ENCODE measurements at places on chromosomes 6 and 20. TPM values are rescaled to one million over a fixed set of nuclear protein-coding genes. Genes with fewer than 3 reads are reported as not detected.
A peak's percentile ranks its signal among the peaks of the same experiment; 100 is the strongest.

Gene SNX3
- 88.9 TPM for total RNA-seq

Gene SYS1
- total RNA-seq = 11.8 TPM

Gene NKX2-4
- not detected for total RNA-seq

Gene SRSF12
- 3.7 TPM for total RNA-seq

Gene KHDC1L
- total RNA-seq = 0.28 TPM

Gene STX16
- 18.4 TPM for total RNA-seq

Gene COL11A2
- total RNA-seq = 0.48 TPM

Gene STMN3
- 24.9 TPM for total RNA-seq

DNA sequence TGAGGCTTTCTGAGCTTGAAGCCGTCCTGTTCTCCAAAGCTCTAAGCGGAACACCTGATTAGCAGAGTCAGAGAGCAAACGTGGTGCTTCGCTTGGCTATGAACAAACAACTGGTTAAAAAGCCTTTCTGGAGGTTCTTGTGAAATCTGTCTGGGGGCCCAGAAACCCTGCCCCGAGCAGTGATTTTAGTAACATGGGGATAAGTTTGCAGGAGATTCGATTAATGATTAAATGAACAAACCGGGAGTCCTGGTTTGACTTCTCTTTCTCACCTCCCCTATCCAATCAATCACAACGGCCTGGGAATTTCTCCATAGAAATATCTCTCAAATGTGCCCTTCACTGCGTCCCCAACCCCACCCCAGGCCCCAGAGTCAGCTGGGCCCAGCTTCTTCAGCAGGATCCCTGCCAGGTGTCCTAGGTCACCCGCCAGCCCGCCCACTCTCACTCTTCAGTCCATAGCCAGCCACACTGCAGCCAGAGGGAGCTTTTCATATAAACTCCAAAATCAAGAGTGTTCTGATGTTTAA is 43.6 kb downstream of the ZDHHC14 start:
- DNase-seq = peak; percentile 32

GRCh38 chr6:3794092-3794491 is 42.6 kb upstream of the PXDC1 start:
- no peak for DNase-seq

DNA sequence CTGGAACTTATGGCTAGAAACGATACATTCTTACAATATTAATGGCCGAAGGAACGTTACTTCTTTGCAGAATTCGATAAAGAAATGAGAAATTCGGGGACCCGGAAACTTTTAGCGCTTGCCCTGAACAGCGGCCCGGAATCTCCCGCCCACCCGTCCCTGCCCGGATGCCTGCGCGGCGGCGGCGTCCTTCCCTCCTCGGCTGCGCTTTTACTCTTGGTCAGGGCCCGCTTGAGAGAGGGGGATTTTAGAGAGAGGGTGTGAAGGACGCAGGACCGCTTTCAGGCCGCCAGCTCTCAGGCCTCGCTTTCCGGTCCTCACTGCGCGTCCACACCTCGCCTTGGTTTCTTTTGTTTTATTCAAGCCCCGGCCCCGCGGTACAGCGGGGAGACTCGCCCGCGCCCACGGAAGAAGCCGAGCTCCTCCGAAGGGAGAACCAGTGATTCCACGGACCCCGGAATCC is 243.7 kb downstream of the ARID1B start:
- DNase-seq = peak; percentile 81

- DNase-seq = no peak
These were observed 50.4 kb downstream of the PDE7B start for GRCh38 chr6:135901774-135902524.

GRCh38 chr6:101956961-101957360 is 563.5 kb downstream of the GRIK2 start:
- DNase-seq = no peak

DNA sequence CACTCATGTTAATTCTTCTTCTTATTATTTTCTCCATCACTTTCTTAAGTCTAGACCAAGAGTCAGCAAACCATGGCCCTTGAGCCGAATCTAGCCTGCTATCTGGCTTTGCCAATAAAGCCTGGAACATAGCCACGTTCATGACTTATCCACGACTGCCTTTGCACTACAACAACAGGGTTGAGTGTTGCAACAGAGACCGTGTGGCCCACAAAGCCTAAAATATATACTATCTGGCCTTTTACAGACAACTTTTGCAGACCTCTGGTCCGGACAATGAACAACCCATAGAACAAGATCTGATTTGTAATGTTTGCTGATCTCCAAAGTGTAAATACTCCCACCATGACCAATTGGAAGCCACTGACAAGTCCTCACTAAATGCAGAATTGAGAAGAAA is 140.5 kb upstream of the CDYL start:
- no peak for DNase-seq

GRCh38 chr6:131116755-131117360 is 18.4 kb upstream of the AKAP7 start:
- DNase-seq = no peak

GRCh38 chr6:158460602-158461169 is 99.2 kb upstream of the TMEM181 start:
- DNase-seq = no peak

GRCh38 chr20:41249411-41250281 is 67.9 kb downstream of the ZHX3 start:
- peak; percentile 70 for DNase-seq

DNA sequence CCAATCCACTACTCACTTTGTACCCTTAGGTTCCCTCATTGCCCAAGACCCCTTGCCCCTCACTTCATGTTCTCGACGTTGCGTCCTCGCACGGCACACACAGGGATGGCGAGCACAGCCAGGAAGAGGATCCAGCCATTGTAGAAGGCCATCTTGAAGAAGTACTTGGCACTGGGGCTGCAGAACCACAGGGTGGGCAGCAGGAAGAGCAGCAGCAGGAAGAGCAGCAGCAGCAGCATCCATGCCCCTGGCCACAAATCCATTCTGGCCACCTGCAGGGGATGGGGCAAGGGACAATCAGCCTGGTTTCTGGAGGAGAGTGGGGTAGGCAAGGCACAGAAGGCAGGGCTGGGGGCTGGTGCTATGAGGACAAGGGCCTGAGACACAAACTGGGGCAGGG is 4.7 kb downstream of the AGPAT1 start:
- no peak for DNase-seq

GRCh38 chr6:50102676-50103075 is 52.9 kb upstream of the DEFB112 start:
- DNase-seq = no peak

DNA sequence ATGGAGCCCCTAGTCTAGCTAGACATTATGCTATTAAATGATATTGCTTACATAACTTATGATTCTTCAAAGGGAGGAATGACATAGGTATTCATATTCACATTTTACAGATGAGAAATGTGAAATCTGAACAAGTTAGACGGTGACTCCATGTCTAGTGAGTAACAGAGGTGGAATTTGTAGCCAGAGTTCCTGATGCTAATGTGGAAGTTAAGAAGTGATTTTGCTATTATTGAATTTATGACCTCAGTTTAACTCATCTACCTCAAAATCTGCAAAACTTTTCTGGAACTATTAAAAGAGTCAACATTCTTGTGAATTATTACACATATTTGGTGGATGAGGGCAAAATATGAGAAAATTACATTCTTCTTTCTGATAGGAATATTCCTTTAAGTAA is 347.6 kb upstream of the MMS22L start:
- DNase-seq = no peak

- no peak for DNase-seq
These were observed 5.5 kb downstream of the CASP8AP2 start for GRCh38 chr6:89834884-89835792.

DNA sequence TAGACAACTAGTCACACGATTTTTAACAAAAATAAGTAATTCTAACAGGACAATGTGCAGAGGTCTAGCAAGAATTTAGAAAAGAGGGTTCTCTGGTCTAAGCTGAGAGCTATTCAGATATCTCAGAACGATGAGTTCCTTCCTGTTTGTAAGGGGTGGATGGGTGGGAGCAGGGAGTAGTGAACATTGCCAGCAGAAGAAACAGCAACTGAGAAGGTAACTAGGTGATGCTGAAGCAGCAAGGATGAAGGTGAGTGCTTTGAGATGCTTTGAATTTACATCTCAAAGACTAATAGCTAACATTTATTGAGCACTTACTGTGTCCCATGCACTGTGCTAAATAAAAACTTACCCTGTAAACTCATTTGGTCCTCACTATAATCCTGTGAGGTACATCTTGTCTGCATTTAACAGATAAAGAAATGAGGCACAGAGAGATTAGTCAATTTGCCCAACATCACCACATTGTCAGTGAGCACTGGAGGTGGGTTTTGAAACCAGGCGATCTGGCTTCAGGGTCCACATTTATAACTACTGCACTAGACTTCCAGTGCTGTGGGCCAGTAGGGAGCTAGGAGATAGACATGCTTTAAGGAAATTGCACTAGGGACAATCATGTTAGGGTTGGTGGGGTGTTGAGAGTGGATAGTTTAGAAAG is 15.7 kb downstream of the BRD2 start:
- DNase-seq = no peak

- DNase-seq = peak; percentile 81
These were observed 111.1 kb downstream of the FOXC1 start for GRCh38 chr6:1720620-1721322.

- no peak for DNase-seq
These were observed 64.9 kb downstream of the RREB1 start for GRCh38 chr6:7172649-7173048.

DNA sequence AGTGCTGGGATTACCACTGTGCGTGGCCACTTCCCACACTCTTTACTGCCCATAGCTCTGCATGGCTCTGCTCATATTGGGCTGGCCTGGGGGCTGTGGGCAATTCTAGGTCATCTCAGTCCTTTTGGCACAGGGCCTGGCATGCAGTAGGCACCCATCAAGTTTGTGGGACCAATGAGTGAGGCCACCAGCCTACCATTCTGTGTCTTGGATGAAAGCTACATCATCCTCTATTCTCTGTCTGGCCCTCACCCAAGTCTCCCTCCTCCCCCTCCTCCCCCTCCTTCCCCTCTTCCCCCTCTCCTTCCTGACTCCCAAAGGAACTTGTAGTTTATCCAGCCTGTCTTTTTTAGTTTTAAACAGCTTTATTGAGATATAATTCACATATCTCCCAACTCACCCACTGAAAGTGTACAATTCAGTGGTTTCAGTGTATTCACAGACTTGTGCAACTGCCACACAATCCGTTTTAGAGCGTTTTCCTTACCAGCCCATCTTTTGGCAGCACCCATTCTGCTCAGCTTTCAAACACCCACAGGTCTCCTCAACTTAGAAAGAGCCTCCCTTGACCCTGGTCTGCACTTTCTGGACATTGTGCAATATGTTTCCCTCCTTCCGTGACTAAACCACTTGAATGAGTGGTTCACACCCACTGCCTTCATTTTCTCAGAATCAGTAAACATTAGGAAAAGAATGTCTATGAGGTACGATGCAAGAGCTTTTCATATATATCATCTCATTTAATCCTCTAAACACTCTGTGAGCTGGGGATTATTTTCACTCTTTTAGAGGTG is 21.5 kb upstream of the MRPS18A start:
- no peak for DNase-seq

DNA sequence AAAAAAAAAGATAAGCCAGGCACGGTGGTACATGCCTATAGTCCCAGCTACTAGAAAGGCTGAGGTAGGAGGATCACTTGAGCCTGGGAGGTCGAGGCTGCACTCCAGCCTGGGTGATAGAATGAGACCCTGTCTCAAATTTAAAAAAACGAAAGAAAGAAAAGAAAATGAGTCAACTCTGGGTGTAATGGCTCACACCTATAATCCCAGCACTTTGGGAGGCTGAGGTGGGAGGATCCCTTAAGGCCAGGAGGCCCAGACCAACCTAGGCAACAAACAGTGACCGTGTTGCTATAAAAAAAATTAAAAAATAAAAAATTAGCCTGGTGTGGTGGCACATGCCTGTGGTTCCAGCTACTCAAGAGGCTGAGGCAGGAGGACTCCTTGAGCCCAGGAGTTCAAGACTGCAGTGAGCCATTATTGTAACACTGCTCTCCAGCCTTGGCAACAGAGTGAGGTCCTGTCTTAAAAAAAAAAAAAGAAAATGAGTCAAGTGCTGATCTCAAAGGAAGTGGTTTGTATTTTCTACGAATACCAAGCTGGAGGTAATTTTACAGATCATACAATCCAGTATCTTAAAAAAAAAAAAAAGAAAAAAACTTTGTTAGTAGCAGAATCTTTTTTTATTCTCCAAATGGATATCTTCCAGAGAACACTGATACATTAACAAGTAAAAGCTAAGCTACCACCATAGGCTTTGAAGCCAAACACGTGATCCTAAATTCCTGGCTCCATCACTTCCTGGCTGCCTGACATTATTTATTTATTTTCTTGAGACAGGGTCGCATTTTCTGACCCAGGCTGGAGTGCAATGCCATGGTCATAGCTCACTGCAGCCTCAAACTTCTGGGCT is 5.7 kb downstream of the COMMD7 start:
- DNase-seq = no peak

GRCh38 chr6:45655745-45656476 is 278.2 kb upstream of the SUPT3H start:
- DNase-seq = no peak

DNA sequence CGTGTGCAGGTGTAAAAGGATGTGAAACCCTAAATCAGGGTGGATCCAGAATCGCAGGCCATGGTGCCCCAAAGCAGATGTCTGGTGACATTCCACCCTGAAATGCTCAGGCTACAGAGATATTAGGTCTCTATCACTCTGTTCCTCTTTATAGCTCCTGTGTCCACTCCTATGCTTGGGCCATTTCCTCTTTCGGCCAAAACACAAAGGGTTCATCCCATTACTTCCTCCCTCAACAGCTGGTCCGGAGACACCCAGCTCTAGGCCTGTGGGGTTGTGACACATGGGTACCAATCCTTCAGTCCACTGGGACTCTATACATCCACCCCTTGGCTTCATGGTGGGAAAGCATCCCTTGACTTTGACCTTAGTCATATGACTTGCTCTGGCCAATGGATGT is 1.7 kb upstream of the SIGLEC1 start:
- peak; percentile 16 for DNase-seq

DNA sequence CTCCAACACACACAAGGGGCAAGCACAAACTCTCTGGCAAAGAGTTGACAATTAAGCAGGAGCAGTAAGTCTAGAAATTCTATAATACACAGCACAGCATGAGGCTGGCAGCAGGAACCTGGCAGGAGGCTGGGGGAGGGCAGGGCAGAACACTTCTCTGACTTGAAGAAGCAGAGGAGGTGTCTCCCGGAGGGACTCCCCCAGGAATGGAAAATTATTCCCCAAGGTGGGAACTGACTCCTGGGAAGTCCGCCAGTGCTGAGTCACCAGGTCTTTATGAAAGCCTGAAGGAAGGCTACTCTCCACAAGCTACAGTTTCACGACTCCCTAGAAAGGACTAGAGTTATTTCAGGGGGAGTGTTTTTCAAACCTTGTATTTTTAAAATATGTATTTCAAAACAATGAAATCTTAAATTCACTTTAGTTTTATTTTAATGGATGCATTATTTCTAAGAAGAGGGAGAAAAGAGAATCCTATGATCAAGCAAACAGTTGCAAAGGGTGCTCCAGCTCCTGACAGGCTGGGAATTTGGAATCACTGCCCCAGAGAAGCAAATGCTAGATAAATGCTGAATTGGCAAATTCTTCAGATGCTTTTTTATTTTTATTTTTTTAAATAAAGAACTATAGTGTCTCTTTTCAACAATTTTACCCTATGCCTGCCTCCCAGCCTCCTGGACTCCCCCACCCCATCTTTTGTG is 192.8 kb downstream of the LY86 start:
- DNase-seq = no peak

- peak; percentile 5 for DNase-seq
These were observed 34.9 kb downstream of the NHLRC1 start for GRCh38 chr6:18087396-18088165.
